ENCODE measurements at places on chromosomes 12 and 14.

DNA sequence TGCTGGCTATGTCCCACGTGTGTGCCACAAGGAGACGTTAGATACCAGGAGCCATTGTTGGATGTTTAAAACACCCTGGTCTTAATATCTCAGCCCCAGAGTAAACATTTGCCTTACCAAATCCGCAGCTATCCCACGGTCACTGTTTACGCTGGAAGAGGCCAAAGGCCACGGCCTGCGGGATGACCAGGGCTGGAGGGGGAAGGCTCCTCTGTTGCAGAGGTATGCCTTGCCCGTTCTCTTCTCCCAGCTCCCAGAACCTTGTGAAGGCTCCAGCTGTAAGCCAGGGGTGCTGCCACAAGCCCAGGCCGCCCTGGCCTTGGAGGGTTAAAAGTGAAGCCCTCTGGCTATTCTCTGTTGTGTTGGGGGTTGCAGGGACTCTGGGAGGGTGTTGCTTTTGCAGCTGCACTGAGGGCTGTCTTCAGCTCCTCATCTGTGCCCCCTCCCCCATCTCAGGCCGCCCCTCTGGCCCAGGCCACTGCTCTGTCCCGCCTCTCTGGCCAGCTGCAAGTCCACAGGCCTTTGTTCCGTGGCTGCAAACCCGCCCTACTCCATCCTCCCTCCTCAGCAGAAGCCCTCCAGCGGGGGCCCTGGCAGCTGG, 2.5 kb downstream of the PLEKHG3 start:
- peak; percentile 86 for DNase-seq

GRCh38 chr14:74988993-74989392, 13.7 kb upstream of the EIF2B2 start:
- no peak for DNase-seq

DNA sequence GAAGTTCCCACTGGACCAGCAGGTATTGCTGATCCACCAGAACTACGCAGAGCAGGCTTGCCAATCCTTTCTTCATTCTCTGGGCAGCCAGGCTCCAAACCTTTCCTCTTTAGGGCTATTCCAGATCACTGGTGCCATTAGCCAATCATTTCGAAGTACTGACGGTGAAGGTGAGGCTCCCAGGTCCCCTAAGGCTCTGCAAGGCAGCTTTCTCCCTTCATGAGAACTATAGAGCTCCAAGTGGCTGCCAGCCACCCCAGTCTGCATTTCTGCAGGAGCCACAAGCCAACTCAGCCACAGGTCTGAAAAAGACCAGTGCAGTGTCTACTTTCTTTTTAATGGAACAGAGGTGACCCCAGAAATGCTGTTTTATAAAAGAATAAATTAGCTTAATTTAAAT, 48.7 kb downstream of the RAB35 start:
- DNase-seq, result no peak

DNA sequence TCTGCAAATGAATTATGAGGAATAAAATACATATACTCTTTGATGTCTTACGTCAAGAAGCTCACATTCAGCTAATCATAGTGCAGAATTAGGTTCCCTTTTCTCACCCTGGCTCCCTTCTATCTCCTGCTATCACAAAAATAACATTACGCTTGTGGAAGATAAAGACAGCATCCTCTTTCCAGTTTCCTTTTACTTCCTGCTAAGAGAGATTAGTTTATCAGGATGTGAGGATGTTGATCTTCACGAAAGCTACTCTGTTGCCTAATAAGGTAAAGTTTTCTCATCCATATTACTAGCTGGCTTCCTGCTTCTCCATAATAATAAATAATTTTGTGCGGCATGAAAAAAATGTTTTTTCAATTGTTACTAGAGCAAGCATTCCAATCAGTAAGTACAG, 217.7 kb upstream of the DCN start:
- no peak for DNase-seq

- DNase-seq, result no peak
These were observed 13.7 kb downstream of the EEA1 start for GRCh38 chr12:92915365-92915764.

DNA sequence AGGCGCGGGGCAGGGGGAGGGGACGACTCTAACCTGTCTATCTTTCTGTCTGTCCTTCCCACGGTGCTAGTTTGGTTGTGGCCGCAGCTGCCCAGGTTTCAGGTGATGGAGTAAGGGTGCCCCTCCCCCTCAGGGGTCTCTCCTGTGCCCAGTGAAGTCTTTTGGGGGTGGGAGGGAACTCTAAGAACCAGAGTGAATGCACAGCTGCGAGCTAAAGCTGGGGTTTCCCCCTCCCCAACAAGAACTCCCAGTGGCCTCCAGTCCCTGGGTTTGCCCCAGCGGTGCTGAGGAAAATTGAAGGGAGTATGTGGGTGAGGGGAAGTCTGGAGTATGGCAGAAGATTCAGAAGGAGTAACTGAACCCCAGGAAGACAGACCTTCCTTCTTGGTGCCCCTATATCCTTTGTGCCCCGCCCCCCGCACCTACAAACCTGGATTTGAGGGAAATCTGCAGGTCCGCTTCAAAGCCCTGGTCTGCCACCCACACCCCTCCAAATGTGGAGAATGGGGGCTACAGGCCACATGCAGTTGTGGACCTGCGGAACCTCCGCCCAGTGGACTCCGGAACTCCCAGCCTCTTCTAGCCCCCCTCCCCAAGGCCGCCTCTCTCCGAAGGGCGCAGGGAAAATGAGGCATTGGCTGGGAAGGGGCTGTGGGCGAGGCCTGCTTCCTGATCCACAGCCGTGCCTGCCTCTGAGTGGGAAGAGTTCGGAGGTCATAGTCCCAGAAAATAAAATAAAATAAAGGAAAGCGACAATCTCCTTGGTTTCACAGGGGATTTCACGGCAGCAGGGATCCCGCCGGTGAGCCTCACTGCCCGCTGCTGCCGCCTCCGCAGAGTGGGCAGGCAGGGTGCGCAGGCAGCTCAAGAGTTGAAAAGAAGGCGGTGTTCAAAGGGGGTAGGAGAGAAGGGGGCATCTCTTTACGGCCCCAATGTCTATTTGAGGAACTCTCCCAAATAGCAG, 3.4 kb upstream of the HOXC9 start:
- no peak for DNase-seq

GRCh38 chr12:64157110-64157509, 65.0 kb downstream of the KICS2 start:
- DNase-seq, result no peak

- DNase-seq, result peak; percentile 10
These were observed 1.9 kb upstream of the BAZ2A start for GRCh38 chr12:56631790-56632700.

DNA sequence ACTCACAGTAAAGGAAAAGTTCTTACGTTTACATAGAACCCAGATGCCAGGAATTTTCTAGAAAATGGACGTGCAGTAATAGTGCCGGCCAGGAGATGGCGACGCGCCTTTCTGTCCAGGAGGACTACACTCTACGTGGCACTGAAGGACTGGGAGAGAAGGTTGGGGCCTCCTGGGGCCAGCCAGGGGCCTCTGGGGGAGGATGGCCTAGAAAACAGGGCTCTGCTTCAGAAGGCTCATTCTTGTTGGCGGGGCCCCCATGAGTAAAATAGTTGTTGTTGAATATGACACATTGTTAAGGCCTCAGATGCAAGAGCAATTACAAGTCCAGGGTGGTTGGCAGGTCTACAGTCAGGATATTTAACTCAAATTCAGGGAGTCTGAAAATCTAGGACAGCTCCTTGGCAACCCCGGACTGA, 120.1 kb upstream of the MAX start:
- DNase-seq, result peak; percentile 79

- no peak for DNase-seq
These were observed 37.3 kb upstream of the RCOR1 start for GRCh38 chr14:102554821-102555819.

DNA sequence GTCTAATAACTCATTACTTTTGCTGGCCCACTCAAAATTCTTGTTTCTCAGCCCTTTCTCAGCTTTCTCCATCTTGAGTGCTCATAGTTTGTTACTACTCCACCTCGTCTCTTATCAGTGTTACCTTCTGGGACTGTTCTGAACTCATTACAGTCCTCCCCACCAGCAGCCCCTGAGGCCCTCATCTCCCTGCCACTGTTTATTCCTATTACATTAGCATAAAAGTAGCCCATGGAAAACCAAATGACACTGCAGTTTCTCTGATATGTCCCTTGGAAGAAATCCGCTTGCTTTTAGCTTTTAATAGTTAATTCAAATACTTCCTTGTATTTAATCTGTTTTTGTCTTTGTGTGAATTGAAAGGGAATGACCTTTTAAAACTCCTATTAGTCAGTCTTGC, 7.6 kb downstream of the AKAP6 start:
- no peak for DNase-seq

- no peak for DNase-seq
These were observed 17.8 kb upstream of the HIF1A start for GRCh38 chr14:61677479-61677878.

GRCh38 chr12:108833757-108834472, 23.5 kb downstream of the SSH1 start:
- DNase-seq, result peak; percentile 30

DNA sequence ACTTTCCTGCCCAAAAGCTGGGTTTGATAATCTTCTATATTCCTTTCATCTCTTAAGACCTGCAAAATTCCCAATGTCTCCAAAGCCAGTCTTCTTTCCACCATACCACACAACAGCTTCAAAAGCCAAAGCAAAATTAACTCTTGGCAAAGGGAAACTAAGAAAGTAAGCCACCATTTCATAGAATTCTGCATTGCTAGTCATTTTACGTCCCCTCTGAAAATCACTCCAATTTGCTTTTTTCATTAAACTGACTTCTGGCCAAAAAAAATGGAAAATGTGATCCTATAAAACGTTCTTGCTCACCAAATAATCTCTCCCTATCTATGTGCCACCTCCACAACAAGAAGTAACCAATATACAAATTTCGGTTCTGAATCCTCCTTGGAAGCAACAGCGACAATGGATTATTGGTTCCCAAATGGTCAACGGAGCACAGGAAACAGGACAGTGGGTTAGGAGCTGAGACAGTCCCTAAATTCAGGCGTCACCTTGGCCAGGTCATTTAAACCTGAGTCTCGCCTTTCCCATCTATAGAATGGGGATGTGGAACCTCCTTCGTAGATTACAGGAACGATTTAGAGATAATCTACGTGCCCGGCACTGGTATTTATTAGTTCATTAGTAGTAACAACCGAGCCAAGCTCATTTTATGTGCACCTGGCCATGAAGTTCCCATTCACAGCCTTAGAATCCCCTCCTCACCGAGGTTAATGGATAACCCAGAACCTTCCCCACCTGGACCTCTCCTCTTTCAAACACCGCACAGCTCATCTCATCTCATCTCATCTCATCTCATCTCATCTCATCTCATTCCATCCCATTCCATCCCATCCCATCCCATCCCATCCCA, 1.2 kb downstream of the NT5DC3 start:
- no peak for DNase-seq

- no peak for DNase-seq
These were observed 307.2 kb downstream of the ATP23 start for GRCh38 chr12:58248599-58248998.

- peak; percentile 94 for DNase-seq
These were observed at the start of gene CORO1C for GRCh38 chr12:108731105-108731865. TSS of gene CORO1C (minus strand) at chr12:108731518. CDS start at chr12:108701318, 30,200 bp downstream.

DNA sequence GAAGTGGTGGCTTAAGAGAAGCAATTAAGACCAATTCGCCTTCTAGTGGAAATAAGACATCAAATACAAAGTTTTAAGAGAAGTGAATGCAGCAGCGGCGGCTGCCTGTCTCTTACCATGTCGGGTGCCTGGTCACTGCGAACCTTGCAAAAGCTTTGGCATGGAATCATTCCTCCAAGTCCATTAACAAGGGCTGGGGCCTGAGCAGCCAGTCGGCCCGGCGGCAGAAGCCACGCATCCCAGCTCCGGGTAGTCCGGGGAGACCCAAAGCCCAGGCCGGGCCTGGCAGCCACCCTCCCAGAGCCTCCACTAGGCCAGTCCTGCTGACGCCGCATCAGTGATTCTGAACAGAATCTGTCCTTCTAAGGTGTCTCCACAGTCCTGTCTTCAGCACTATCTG, 321.0 kb downstream of the TMEM121 start:
- no peak for DNase-seq
